ENCODE measurements at places on chromosomes 6 and 20. TPM values are rescaled to one million over a fixed set of nuclear protein-coding genes. Genes with fewer than 3 reads are reported as not detected.

GRCh38 chr6:116497113-116497676 lies 14.2 kb upstream of the CALHM5 start:
- no peak for DNase-seq

Gene TPD52L1
- 163 TPM for polyA plus RNA-seq

- no peak for DNase-seq
Observed at GRCh38 chr6:43695215-43695966, 7.8 kb upstream of the MRPS18A start.

GRCh38 chr6:15502446-15503345 lies 160.1 kb downstream of the DTNBP1 start:
- no peak for DNase-seq

- peak; percentile 44 for DNase-seq
Observed at GRCh38 chr6:112225691-112226090, 28.7 kb downstream of the LAMA4 start.

GRCh38 chr6:34457382-34457741 lies 8.5 kb upstream of the PACSIN1 start:
- DNase-seq = no peak

GRCh38 chr6:32982702-32983492 lies 14.5 kb downstream of the BRD2 start:
- DNase-seq = no peak

- DNase-seq = no peak
Observed at GRCh38 chr6:22059126-22059525, 237.7 kb downstream of the PRL start.

GRCh38 chr6:102623201-102623600 lies 1229.7 kb downstream of the GRIK2 start:
- DNase-seq = no peak

GRCh38 chr20:731891-732560 lies 36.3 kb downstream of the SLC52A3 start:
- no peak for DNase-seq

GRCh38 chr20:11912013-11912658 lies 5.6 kb upstream of the BTBD3 start:
- DNase-seq = no peak

- no peak for DNase-seq
Observed at GRCh38 chr6:48116699-48117645, 6.0 kb upstream of the PTCHD4 start.

Gene MICB
- 21.9 TPM for polyA plus RNA-seq

Gene GGTLC1
- polyA plus RNA-seq = not detected

- no peak for DNase-seq
Observed at GRCh38 chr6:164414695-164415094, 894.7 kb downstream of the C6orf118 start.

- DNase-seq = no peak
Observed at GRCh38 chr6:137210903-137211302, 8.3 kb downstream of the IFNGR1 start.

- DNase-seq = no peak
Observed at GRCh38 chr6:128860782-128861181, 22.2 kb upstream of the LAMA2 start.

Gene SLC35A1
- 10.5 TPM for polyA plus RNA-seq

- peak; percentile 75 for DNase-seq
Observed at GRCh38 chr6:133502441-133503335, 261.5 kb downstream of the EYA4 start.

DNA sequence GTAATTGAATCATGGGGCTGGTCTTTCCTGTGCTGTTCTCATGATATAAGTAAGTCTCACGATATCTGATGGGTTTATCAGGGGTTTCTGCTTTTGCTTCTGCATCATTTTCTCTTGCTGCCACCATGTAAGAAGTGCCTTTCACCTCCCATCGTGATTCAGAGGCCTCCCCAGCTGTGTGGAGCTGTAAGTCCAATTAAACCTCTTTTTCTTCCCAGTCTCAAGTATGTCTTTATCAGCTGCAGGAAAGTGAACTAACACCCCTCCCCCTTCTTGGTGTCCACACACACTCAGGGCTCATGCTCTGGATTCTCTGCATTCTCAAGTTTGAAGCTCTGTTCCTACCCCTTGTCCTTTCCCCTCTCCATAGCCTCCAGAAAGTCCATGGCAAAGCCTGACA lies 107.1 kb downstream of the THBS2 start:
- DNase-seq = no peak

Gene ZSCAN12
- polyA plus RNA-seq = 2.9 TPM

- DNase-seq = no peak
Observed at GRCh38 chr6:92043777-92044176, 1375.6 kb downstream of the EPHA7 start.

- DNase-seq = no peak
Observed at GRCh38 chr6:112338166-112338709, 8.9 kb upstream of the RFPL4B start.

Gene CAP2
- 84.4 TPM for polyA plus RNA-seq

Gene IL20RA
- polyA plus RNA-seq = not detected

DNA sequence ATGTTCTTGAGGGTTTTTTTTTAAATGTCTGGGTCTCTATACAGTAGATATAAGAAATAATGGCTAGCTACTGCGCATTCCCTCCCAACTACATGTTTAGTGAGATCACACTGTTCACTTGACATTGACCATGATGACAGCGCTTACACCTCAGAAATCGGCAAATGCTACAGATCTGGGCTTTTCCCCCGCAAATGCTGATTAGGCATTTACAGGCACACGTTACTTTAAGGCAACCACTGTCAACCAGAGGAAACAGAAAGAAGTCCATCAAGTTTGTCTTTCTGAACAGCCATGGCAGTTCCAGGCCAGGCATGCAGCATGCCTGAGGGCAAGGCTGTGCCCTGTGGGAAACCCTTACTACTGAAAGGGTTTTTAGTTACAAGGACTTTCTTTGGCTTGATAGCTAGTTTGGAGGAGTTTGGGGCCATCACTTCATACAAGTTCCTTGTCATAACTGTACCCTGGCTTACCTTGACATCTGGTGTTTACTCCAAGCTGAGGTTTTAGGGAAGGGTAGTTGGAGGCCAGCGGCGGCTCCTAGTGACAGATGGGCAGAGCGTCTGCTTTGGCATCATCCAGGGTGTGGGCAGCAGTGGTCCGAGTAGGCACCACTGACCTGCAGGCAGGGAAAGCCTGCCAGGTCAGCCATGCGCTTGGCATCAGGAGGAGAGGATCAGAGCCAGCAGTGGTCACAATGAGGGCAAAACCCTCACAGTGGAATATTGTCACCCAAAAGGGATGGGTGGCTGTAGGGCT lies 43.0 kb downstream of the CFAP61 start:
- DNase-seq = no peak

- DNase-seq = no peak
Observed at GRCh38 chr20:30892541-30893345, 364.7 kb upstream of the DEFB115 start.

All from BJ (cell line).